ENCODE measurements at places on chromosomes 4 and X.

- no peak for DNase-seq
These were observed 1.4 kb downstream of the CXCR3 start for GRCh38 chrX:71616672-71617529.

- DNase-seq: no peak
These were observed 28.9 kb upstream of the RPS6KA6 start for GRCh38 chrX:84216881-84217280.

DNA sequence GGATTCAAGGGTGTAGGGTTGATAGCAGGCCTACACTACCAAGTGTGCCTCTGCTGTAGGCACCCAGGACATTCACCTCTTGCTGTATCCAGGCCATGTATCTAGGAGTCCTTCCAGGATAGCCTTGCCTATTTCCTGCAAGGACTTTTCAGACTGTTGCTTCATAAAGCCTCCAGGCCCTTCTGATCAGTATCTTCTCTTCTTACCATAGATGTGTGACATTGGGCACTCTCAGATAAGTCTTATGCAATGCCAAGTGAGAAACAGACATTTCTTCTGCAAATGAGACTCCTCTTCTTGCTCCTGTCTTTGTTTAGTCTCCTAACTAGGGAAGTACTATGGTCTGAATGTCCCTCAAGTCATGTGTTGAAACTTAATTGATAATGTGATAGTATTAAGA lies 386.8 kb downstream of the ANKRD50 start:
- DNase-seq: no peak

DNA sequence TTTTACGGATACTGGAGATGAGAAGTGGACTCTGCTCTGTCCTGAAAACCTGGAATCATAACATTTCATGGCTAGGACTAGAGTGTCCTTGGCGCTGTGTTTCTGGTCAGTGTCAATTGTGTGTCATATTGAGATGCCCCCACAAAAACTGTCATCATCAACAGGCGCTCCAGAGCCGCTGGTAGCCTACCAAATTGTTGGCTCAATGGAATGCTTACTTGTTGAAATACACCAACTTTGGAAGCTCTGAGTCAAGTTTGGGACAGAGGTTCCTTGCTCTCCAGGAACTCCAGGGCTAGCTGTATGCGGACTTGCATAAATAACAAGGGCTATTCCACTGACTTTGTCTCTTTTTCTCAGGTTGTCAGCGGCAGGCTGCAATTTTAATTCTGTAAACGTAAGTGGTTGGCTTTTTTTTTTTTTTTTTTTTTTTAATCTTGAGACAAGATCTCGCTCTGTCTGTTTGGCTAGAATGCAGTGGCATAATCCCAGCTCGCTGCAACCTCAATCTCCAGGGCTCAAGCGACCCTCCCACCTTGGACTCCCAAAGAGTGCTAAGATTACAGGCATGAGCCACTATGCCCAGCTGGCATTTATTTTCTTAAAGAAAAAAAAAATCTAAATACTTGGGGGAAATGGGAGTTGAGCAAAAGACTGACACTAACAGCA lies 871 bp upstream of the HPGD start:
- DNase-seq: no peak

DNA sequence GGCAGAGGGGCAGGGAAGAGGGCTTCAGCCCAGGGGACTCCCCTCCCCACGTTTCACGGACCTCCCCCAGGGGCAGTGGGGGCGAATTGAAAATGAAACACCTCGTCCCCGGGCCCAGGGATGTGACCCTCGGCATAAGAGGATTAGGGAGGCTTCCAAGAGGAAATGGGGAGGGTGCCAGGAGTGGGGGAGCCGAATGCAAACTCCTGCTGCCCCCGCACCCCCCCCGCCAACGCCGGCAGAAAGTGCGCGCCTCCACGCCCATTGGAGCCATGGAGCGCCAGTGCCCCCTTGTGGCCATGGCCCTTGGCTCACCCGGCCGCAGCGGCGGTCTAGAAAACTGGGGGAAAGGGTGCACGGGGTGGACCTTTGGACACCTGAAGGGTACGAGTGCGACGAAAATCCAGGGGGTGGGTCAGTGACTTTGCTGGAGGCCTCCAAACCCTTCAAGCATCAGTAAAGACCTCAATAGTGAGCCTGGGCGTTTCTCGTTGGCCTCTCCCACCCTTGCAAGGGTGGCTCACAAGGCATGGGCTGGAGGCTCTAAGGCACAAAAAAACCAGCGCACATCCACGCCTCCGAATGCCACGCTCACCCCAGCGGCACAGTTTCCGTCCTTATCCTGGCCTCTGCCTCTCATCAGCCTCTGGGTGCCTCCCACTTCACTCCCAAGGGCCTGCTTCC lies 120.8 kb upstream of the PJA1 start:
- DNase-seq: peak; percentile 80

DNA sequence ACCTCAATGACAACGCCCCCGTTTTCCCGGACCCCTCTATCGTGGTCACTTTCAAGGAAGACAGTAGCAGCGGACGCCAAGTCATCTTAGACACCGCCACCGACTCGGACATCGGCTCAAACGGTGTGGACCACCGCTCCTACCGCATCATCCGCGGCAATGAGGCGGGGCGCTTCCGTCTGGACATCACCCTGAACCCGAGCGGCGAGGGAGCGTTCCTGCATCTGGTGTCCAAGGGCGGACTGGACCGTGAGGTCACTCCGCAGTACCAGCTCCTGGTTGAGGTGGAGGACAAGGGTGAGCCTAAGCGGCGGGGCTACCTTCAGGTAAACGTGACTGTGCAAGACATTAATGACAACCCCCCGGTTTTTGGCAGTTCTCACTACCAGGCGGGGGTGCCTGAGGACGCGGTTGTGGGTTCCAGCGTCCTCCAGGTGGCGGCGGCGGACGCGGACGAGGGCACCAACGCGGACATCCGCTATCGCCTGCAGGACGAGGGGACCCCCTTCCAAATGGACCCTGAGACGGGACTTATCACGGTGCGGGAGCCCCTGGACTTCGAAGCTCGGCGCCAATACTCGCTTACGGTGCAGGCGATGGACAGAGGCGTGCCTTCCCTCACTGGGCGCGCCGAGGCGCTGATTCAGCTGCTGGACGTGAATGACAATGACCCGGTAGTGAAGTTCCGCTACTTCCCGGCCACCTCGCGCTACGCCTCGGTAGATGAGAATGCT lies 2.2 kb downstream of the FAT4 start:
- DNase-seq: peak; percentile 73

DNA sequence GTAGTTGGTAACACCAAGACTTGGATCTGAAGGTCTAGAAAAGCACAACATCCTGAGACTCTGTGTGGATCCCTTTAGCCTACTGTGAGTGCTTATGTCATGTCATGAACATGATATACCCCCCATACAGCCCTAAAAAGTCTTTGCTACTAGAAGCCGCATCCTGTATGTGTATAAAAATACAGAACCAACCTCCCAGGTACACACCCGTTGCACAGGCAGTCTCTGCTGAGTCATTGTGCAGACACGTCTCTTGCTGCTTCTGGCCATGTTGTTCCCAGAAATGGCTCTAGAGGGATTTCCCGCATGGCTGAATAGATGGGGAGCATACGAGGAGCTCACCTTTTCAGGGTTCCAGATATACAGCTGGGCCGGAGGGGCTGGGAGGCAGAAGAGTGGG lies 93.3 kb downstream of the MAMLD1 start:
- no peak for DNase-seq

DNA sequence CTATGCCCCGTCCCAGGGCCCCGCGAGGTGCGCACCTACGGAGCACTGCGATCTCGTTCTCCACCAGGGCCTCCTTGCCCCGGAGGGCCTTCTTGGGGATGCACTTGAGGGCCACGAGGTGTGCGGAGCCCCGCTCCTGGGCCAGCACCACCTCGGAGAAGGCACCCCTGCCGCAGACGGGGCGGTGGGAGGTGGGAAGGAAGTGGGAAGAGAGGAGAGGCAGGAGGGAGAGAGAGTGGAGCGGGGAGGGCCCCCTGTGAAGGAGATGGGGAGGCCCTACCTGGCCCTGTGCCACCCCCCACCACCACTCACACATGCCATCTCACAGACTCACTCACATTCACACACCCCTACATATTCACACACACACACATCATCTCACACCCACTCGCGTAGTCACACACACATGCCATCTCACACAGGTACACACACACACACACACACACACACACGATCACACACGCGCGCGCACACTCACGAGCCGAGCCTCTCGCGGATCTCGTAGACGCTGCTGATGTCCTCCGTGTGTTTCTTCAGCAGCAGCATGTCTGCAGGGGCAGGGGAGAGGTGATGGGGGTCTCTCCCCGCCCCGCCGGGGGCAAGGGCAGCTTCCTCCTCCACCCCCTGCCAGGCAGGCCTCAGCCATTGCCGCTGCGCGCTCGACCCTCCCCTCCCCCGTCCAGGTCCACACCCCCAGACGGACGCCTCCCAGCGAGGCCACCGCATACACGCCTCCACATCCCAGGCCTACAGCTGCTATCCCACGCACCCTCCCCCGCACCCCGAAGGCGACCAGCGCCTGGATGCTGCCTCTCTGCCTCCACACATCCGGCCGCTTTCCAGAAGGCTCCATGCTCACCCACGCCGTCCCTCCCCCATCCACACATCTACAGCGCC lies 834 bp downstream of the PNCK start:
- peak; percentile 54 for DNase-seq

DNA sequence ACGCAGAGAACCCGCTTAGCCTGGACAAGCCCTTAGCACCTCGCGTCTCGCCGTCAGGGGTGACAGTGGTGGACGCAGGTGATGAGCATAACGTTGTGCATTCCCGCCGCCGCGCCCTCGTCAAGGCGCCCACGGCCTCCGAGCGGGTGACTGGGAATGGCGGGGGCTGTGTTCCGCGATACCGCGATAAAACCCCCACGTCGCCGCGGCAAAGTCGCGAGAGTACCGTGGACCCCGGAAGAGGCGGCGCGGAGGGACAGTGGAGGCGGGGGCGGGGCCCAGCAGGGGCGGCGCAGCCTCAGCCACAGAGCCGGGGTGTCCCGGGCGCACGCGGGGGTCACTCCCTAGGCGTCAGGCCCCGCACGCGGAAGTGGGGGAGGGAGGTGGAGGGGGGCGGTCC lies 53.8 kb downstream of the ZFYVE28 start:
- no peak for DNase-seq

DNA sequence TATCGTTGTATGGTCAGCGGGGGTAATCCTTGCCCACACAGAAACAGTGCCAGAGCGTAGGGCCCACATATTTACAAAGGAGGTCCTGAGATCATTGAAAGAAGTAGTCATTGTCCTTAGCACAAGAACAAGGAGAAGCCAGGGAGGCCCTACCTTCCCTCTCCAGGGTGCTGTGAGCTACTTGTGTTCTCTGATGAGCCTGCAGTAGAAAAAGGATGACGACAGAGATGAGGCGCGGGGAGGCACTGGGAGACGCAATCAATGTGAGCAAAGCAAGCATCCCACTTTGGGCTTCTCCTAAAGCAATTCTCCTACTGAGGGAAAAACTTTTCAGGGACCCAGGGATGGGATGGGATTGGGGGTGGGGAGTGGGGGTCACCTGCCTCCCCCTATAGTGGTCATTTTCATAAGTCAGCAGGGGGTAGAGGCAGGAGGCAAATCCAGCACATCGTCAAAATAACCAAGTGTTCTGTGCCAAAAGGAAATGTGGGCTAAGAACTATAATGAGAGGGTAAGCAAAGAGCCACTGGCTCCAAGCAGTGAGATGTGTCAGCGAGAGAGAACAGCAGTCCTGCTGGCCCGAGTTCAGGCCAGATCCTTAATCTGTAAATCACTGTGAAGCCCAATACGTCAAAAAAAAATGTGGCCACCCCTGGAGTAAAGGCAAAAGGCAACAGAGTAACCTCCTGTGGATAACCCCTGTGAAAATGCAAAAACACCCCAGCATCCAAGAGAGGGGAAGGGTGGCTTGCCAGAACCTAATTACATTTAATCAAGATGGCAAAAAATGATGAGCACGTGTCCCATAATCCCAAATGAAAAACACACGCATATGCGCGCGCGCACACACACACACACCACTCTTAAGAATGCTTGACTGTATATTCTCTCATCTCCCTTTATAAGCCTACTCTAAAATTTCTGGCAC lies 136.6 kb upstream of the HHIP start:
- DNase-seq: no peak

GRCh38 chr4:166172619-166173018 lies 299.6 kb downstream of the TLL1 start:
- DNase-seq: no peak

- no peak for DNase-seq
These were observed 663.6 kb upstream of the CPEB2 start for GRCh38 chr4:14338585-14339265.

DNA sequence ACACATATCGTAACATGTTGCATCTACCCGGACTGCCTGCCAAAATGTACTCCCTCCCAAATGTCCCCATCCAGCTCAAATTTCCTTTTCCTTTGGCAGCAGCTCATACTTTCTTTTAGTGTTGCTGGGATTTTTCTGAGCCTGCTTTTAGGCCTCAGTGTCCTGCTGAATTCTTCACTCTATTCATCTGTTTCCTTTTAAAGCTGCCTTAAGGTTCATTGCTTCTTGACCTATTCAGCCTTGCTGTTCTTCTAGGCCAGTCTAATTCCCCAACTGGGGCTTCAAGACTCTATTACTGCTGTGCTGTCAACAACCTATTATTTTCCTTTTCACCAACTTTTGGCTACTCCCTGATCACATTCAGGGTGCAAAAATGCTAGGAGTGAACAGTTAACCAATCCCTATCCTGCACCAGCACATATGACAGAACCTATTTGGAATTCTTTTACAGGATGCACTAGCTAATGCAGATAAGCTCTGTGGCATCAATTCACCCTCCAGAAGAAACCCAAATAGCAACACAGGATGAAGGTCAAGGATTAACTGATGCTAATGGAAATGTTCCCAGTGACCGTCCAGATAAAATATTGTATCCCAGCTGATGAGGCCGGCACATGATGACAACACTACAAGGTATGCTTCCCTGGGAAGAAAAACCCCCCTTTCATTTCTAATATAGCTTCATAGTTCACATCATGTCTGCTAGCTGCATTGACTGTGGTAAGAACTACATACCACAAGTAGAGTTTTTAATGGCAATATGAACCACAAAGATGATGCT lies 114.7 kb upstream of the TTC29 start:
- no peak for DNase-seq

GRCh38 chr4:186790630-186791029 lies 67.0 kb upstream of the FAT1 start:
- DNase-seq: no peak

DNA sequence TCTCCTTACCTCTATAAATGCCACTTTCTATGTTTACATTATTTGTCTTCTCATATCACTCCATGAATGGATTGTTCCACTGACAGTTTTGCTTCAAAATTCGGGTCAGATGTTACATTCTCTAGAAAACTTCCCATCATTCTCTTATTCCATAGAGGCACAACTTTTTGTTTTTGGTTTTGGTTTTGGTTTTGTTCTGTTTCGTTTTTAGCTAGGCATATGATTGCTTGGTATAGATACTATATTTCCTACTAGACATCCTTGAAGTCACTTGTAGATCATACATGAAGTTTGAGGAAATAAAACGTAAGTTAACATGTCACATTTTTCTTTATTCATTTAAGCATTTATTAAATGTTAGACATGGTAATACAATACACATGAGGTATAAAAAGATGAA lies 961.0 kb downstream of the PCDH18 start:
- DNase-seq: no peak

DNA sequence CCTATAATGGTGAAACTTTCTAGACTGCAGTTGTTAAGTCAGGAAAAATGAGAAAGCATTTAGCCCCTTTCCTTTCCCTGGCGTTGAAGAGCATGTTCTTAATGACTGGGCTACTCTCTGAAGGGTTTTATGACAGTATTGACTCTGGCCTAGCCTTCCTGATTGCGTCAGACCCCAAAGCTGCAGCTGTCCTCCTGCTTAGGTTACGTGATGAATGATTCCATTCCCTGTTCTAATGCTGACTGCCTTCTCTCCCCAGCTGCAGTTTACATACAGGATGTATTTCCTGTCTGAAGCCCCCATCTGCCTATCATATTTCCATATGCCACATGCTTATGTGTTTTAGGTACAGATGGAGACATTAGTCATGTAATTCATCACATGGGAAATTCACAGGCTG lies 105.8 kb upstream of the EGFL6 start:
- peak; percentile 60 for DNase-seq

Measured in WERI-Rb-1 (cell line).